ENCODE measurements at places on chromosomes 5 and 9.

GRCh38 chr5:115869256-115869795, 27.6 kb downstream of the AP3S1 start:
- no peak for DNase-seq

- DNase-seq, result no peak
Measured at GRCh38 chr5:82640916-82641315, 362.8 kb upstream of the RPS23 start.

DNA sequence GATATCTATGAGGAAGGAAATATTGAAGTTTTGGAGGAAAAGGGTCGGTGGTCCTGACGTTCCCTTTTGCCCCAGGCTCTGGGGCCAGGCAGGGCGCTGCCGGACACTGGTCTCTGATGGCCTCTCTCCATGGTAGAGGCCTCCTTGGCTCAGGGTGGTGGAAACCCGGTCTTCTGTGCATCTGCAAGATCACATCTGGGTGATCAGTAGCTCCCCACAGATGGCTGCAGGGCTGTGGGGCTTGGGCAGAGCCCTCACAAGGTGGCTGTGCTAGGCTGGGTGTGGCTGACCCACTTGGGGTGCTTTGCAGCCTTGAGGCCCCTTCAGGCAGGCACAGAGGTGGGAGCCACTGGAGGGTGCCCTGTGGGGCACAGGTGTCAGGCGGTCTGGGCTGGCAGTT, 53.9 kb upstream of the RNU6ATAC start:
- no peak for DNase-seq

DNA sequence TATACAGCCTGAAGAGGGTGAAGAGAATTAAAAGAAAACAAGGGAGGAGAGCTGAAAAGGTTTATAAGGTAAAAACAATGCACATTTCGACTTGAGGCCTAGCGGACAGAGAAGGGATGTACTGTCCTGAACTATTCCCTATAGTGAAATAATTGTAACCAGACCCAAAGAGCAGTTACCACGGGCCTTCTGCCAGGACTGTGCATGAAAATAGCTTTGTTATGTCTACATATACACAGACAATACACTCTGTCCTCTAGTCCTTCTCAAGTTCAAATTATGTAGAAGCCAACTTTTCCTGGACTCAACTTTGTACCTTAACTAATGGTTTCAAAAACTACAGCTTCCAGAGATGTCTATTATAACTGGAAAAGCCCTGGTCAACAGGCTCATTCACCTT, 223.7 kb downstream of the PCSK5 start:
- DNase-seq, result no peak

GRCh38 chr9:72542917-72543316, 21.5 kb downstream of the TMC1 start:
- DNase-seq, result no peak

DNA sequence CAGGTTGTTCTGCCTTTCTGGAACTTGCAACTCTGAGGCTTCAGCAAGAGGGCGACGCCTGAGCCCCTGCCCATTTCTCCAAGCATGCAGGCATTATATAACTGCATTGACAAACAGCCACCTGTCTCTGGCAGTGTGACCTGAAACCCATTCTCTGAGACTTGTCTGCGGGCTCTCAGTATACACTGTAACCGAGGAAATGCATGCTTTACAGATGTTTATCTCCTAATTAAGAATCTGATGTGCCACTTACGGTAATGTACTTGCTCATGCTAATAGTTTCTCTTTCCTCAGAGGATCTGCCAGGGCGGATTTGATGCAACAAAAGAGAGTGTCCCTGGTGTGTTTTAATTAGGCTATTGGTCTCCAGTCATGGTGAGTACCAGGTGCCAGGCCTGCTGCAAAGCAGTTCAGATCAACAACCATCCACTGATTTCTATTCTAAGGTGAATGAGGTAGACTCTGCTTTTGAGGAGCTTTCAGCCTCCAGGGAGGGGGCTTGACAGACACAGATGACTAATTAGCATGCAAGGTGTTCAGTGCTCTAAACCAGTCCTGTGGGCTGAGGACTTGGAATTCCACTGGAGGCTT, 593.7 kb upstream of the KLF4 start:
- DNase-seq, result peak; percentile 9

- DNase-seq, result no peak
Measured at GRCh38 chr5:128782446-128782845, 182.8 kb upstream of the SLC27A6 start.

DNA sequence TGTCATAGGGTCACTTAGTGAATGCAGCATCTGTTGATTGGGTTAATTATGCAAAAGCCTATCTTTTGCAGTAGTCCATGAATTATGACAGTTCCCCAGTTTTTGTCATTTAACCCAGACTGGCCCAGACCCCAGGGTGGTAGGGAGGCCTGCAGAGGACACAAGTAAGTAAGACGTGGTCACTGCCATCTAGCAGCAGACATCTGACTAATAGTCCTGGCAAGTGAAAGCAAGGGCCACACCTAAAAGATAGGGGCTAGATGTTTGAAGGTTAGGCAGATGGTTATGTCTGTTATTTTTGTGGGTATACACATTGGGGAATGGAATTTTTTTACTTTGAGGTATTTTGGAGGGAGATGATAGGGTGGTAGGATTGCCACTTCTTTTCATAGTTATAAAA, 48.0 kb downstream of the RAB14 start:
- DNase-seq, result no peak

Data from NCI-H2081 (cell line).